GM19239 (cell line): ENCODE measurements at places on chromosomes 1 and 21.

- no peak for DNase-seq
Measured at GRCh38 chr1:172874950-172875349, 175.8 kb downstream of the TNFSF18 start.

- DNase-seq, result no peak
Measured at GRCh38 chr1:242025681-242026080, 26.8 kb upstream of the MAP1LC3C start.

DNA sequence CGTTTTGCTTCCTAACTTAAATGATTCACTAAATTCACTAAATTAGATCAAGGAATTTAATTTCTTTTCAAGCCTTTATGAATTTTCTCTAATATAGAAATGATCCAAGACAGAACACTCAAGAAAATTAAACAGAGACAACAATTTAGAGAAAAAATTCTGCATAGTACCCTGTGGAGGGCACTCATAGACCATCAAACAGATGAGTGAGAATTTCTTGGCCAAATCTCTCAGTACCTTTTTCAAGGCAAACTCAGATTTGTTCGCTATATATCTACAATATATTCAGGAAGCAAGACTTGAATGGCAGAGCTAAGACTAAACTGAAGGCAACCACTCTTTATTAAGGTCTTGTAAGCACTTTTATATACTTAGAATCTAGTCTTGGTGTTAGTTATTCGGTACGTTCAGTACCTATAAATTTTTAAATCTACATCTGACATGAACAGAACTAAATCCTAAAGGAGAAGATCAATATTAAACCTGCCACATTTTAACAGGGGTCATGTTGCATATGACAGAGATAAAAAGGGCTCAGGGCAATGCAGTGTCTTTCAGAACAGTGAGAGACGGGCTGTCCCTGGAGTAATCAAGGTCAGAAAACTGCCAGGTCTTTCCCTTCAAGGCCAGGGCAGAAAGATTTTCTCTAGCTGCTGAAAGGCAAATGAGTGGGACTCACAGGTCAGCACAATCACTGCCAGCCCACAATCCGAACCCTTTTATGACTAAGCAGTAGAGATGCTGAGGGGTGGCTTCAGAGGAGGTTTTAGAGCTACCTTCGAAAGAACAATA is 118.8 kb upstream of the TMPRSS15 start:
- DNase-seq, result no peak

DNA sequence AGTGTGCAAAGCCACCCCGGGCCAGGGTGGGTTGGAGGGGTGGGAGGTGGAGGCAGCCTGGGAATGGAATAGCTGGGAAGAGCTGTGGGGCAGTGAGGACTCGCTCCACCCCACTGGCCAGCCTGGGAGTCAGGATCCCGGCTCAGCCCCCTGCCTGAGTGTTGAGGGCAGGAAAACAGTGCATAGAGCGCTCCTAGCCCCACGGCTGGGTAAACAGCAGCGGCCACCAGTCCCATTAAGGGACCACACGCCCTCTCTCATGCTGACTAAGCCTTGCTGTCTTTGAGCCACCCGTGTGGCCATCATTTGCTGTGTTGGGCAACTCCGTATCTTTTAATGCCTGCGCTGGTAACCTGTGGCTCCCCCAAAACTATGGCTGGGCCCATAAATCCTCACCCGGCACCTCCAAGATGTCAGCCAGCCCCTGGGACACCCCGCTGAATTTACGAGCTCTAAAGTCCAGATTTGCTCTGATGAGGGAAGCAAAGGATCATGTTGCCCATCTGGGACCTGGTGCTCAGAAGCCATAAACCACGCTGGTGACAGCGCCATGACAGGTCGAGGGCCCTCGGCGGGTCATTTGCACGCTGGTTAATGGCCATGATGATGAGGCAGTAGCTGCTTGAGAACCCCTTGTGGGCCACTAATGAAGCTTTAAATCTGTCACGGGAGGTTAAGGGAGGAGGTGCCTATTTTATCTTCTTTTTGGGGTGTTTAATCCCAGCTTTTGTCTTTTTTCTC is 34.9 kb downstream of the SYF2 start:
- DNase-seq, result no peak

DNA sequence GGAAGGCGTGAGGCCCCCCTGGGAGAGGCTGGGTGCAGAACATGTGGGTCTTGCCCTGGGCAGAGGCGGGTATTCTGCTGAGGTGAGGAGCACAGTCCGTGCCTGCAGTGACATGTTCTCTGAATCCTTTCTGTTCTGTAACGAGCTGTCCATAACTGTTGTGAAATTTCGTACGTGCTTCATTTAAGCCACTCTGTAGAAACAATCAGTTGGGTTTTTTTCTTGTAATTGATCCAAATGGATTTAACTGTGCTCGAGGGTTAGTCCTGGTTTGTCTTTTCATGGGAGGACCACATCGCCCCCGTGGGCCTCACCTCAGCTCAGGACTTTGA is 45.4 kb upstream of the DIP2A start:
- DNase-seq, result no peak
